ENCODE measurements at places on chromosomes 11 and 22.
A peak's percentile ranks its signal among the peaks of the same experiment; 100 is the strongest.

DNA sequence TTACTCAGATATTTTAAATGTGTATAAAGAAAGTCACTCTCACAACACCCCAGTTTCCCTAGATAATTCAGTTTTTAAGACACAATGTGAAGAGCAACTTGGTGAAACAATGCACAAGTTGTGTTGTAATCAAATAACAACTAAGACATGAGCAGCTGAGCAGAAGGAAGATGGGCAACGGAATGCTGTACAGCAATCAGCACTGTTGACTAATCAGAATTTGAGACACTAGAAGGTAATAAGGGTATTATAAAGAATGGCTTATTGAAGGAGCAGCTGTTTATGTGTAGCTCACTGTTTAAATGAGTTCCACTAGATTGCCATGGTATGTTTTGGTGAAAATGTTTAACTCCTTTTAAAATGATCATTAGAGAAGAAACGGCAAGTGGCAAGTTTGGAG, 60.1 kb downstream of the SOX6 start:
- no peak for DNase-seq

DNA sequence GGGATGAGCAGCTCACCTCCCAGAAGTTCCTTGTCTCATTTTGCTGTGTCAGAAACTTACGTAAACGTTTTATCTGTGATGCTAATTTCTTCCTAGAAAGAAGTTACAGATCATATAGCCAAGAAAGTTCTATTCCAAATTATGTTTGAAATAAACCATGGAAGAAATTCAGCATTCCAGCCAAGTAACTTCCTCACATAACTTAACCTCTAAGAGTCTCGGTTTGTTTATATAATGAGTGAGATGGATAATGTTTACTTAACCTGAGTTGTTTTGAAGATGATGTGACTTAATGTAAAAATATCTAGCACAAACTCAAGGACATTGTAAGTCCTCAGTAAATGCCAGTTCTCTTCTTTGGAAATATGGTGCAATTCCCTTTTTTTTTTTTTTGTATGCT, 8.9 kb upstream of the MUC15 start:
- no peak for DNase-seq

DNA sequence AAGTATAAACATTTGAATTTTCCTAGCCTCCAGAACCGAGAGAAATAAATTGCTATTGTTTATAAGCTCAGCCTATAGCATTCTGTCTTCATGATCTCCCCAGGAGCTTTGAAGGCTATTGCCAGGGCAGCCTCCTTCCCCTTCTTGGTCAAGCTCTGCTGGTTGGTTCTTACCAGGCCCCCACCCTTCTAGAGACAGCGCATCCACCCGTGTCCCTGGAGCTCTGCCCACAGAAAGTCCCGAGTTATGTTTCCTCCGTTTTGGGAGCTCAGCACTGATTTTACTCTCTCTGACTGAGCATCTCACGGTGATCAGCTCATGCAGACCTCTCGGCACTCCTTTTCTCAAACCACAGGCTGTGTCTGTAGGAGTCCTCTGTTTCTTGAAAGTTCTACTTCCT, 123.8 kb upstream of the SORL1-AS1 start:
- no peak for DNase-seq

GRCh38 chr11:2798951-2799761, 86.4 kb downstream of the CDKN1C start:
- DNase-seq, result no peak

GRCh38 chr11:83663446-83663845, 377.3 kb upstream of the CCDC90B start:
- DNase-seq, result no peak

DNA sequence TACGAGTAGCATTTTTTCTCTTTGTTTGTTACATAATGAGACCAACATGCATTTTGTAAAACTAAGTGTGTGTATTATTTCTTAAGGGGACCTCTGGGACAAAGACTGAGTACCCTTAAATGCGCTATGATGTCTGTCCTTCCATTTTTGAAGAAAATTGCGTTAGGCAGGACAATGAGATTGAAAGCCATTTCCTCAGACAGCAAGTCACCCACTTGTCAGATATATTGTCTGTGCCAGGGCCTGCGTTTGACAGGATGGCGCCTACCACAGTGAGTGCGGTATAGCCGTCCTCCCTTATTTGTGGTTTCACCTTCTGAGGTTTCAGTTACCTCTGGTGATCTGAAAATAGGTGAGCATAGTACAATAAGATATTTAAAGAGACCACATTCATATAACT, 2.2 kb downstream of the AP2A2 start:
- no peak for DNase-seq

GRCh38 chr11:15539645-15540044, 424.9 kb downstream of the INSC start:
- no peak for DNase-seq

DNA sequence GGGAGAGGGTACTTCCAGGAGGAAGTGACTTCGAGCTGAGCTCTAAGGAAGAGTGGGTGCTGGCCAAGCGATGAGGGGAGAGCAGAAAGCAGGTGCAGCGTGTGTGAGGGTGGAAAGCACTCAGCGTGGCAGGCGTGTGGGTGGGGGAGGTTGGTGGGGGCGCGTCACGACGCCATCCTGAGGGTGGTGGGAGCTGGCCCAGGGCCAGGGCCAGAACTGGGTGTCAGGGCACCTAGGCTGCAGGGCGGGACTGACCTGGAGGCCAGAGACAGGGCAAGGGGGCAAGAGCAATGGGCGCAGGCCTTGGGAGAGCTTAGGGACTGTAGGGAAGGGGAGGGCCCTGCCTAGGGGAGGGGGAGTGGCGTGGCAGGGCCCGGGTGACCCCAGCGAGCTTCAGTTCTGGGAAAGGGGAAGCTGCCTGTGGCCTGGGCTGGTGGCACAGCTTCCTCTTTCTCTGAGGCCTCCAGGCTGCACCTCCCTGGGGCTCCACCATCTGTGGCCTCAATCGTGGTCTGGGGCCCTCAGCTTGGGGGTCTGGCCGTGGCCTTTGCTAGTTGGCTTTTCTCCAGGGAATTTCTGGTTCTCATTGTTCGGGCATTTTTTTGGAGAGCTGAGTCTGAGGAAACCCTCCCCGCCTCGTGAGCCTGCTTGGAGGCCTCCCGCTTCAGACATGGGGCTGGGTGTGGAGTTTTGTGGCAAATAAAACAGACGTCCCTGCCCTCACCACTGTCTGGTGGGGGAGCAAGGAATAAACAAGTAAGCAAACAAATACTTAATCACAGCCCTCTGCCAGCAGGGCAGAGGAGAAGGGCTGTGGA, 8.9 kb downstream of the RELT start:
- DNase-seq, result no peak

DNA sequence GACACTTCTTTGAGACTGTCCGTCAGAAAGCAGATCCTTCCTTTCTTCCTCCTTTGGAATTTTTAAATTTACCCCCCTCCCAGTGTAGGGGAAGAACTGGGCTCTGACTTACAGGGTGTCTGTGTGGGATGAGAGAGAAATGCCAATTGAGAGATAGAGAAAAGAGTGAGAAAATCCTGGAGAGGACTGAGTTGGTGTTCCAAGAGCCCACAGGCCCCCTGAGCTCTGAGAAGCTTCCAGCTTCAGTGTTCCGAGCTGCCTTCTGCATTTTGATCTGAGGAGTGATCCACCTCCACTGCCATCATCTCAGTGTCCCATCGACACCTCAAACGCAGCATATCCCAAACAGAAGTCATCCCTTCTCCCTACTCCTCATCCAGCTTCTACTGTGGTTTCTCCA, 70.7 kb upstream of the GRK3 start:
- no peak for DNase-seq

DNA sequence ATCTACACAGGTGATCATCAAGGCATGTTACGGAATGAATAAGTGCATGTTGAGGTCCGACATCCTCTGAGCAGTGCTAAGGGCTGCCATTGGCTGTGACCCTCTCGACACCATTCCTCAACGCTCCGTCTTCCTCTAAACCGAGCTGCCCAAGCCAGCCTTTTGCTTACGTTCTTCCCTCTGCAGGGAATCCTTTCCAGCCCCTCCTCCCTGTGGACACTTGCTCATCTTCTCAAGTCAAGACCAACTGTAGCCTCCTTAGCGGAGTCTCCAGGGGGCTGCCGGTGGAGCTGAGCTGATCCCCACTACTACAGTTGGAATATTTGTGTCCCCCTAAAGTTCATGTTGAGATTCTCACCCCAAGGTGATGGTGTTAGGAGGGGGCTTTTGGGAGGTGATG, 781.0 kb downstream of the TBC1D22A start:
- DNase-seq, result no peak

- DNase-seq, result no peak
Observed at GRCh38 chr11:6941970-6942369, 15.7 kb downstream of the ZNF215 start.

- no peak for DNase-seq
Observed at GRCh38 chr11:11604370-11604990, 17.3 kb downstream of the GALNT18 start.

DNA sequence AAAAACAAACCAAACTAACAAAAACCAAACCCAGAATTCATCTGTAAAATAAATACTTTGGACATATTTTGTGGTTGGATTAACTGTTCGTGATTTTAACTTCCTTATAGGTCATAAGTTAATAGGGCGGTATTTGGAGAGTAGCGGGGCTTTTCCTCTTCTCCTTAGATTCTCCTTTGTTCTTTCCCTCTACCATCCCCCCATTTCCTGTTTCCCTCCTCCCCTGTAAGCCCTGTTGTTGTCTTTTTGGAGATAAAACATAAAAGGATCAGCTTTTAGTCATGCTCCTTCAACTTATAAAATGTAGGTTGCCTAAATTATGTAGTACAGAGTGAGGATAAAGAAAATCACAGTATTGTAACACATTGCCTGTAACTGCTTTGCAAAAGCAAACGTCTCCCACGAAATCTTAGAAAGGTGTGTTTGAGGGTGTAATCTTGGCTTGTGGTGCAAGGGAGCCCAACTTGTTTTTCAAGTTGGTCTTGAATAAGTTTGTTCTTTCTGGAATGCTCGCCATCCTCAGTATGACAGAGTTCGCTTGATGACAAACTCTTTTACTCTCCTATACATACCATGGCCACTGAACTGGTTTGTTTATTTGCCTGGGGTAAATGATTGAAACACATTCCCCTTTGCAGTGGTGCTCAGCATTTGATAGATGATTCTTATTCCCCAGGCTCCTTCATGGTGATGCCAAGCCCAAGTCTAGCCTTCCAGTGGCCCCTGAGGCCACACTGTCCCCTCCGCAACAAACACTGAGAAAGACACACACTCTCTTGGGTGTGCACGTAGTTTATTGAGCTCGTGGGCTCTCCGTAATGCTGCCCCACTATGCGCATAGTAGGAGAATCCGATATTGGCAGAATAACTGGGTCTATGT, 49.4 kb downstream of the TEAD1 start:
- no peak for DNase-seq

- peak; percentile 25 for DNase-seq
Observed at GRCh38 chr11:20156280-20156875, 3.9 kb downstream of the DBX1 start.

DNA sequence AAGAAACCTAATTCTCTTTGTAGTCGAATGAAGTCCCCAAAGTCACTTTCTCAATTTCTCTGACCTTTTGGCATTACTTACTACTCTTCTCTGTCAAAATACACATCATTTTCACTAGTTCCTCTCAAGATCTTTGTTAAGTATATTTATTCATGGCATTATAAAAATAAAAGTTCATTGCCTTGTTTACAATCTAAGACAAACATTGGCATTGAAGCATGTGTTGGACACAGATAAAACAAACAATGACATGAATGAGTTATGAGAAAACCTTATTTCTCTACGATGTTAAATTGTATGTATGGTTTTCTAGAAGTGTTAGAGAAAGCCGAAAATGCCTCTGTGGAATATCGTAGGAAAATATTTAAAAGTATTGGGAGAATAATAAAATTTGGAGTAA, 8.6 kb upstream of the OR51G1 start:
- DNase-seq, result no peak

DNA sequence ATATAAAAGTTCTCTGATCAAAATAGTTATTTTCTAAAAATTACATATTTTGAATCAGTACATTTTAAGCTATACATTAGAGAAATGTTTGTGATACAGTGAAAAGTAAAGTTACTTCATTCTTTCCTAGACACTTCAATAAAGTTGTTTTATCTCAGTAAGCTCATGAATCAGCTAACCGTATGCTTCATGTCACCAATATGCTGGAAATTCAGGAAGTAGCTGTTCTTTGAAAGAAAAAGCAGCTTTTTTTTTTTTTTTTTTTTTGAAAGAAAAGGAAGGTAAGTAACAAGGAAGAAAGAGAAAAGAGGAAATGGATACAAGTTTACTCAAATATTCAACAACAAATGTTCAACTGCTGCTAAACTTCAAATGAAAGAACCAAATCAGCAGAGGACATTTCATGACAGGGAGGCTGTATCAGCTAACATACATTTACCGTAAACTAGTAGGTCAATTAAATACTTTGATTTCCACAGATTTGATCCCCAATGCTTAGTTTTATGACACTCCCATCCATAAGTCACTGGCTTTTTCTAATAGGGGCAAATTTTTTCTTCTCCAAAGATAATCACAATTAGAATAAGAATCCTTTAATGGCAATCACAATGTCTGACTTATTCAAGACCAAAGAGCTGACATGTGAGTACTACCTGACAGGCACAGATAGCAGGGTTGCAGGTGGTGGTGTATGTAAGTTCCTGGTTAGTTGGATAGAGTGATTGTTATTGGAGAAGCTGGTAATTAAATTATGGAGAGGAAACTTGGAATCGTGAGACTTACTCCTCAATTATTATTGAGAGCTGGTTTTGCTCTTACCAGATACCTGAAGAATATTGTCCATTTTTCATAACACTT, 754 bp downstream of the OR52A1 start:
- DNase-seq, result no peak

DNA sequence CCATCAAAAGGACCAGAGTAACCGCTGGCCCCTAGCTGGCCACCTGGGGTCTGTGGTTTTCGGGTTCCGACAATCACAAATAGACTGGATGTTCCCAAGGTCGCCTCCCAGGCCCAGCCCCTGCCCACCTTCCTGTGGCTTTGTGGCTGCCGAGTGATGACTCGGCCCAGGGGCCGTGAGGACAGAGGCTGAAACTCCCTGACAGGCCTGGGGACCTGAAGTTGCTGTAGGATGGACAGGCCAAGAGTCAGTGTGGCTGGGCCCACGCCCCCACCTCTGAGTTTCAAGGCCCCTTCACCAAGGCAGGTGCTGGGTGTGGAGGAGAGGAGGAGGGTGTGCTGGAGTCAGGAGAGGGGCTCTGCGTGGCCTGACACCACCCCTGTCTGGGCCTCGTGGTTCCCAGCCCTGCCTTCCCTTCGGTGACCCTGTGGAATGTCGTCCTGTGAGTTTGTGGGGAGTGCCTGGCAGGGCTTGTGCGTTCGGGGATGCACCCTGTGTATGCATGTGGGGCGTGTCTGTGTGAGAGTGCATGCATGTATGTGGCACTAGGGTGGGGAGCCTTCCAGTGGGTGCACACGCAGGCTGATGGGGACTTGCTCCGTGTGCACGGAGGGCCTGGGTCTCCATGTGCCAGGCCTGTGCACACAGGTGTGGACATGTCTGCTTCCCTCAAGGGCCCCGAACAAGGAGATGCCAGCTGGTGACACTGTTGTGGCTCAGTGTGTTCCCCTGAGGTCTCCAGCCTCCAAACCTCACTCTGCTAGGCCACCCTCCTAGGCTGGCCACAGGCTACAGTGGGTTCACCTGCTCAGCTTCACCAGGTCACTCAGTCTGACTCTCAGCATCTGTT, 8.4 kb upstream of the MGAT3 start:
- no peak for DNase-seq

All from stimulated activated CD8-positive, alpha-beta memory T cell treated with anti-CD3 and anti-CD28 coated beads, Interleukin-7, amount 100 ng/mL, for 1 hour (primary cell).